ENCODE measurements at places on chromosomes 2 and 18.

- no peak for DNase-seq
These were observed 27.6 kb downstream of the ANKMY1 start for GRCh38 chr2:240530181-240530580.

DNA sequence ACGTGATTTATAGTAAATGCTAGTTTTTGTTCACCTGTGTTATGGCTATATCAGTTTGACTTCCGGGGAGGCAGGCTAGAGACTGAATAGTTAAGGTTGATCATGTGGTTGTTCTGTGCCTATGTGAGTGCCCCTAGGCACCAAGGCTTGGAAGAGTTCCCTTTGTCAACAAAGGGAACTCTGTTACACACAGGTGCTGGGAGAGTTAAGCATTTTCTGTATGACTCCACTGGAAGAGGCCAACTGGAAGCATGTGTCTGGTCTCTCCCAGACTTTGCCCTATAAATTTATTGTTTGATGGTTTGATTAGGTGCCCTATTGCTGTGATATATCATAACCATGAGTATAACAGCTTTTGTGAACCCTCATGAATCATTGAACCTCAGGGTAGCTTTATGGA lies 63.8 kb downstream of the ARL6IP6 start:
- DNase-seq, result no peak

DNA sequence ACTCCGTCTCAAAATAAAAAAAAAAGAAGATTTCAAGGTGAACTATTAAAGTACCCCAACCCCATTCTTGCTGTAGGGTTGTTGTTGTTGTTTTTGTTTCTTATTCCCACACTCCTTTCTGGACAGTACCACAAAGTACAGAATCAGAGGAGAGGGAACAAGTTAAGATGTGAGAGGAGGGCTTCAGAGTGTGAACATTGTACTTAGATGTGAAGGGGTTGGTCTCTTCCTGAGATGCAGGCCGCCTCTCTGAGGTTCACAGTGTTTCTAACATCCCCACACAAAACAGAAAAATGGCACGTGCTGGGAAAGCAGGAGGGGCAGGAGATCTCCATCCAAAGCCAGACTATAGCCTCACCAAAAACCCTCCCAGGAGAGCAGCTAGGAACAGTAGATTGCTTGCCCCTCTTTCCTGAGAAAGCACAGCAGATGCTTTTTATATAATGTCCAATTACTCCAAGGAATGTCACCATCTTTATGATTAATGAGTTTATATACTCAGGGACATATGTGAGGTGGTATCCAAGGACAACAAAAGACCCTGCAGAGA lies 22.6 kb downstream of the ADD2 start:
- DNase-seq, result no peak

DNA sequence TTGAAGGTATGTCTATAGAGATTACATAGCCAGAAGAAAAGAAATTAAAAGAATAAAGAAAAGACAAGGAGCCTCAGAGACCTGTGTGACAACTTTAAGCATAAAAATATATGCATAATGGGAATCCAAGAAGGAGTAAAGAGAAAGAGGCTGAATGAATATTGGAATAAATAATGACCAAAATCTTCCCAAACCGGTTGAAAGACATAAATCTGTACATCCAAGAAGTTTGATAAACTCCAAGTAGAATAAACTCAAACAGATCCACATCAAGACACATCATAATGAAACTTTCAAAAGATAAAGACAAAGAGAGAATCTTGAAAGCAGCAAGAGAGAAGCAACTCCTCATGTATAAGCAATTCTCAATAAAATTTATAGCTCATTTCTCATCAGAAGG lies 132.4 kb upstream of the ZNF516 start:
- DNase-seq, result no peak

DNA sequence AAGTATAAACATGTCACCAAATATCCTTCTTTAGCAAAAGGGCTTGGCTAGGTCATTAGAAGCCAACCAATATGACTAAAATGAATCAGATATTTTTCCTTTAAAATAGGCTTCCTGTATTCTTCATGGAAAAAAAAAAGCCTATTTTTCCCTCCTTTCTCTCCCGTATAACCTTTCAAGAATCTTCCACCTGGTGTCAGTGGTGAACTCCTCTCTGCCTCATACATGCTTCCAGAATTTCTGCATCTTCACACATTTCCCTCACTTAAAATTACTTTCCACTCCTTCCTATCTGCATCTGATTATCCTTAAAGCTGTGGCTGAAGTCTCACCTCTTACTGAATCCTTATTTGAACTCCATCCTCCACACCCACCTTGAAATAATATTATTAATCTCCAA lies 116.9 kb upstream of the FANCL start:
- no peak for DNase-seq

- peak; percentile 16 for DNase-seq
These were observed 79.4 kb upstream of the FAM136A start for GRCh38 chr2:70381235-70381634.

DNA sequence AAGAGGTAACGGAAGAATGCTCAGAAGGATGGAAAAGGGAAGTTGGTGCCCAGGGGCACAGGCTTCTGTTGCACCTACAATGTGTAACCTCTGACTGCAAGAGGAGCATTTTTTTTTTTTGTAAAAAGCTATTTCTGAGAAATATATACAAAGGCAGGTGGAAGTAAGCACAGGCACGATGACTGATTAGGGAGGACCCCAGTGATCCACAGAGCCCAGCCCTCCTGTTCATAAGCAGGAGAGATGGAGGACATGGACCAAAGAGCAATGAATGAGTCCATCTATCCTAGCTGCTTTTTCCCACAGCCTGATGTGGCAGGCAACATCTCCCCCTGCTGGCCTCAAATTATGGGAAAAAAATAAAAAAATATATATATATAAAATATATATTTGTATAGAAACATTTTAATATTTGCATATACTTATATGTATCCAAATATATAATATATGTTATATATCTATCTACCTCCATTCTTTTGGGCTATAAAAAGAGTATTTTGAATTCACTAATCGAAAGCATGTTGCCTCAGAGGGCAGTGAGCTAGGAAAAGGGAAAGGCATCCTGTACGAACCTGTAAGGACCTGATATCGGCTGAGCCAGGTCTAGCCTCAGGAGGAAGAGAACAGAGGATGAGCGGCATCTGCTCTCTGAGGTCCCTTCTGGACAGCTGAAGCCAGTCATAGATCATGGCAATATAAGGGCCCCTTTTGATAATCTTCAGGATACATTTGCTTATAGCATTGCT lies 166.0 kb upstream of the STK17B start:
- DNase-seq, result peak; percentile 59

DNA sequence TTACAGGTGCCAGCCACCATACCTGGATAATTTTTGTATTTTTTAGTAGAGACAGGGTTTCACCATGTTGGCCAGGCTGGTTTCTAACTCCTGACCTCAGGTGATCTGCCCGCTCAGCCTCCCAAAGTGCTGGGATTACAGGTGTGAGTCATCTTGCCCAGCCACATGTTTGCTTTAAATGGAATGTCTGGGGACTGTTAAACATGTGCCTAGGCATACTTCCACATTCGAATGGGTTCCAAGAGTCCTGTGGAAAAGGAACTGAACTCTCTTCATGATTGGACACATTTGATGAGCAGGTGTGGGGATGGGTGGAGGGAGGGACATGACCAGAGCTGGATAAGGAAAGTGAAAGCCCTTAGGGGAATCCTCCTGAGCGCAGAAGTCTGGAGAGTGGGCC lies 58.4 kb upstream of the GREB1L start:
- peak; percentile 14 for DNase-seq

DNA sequence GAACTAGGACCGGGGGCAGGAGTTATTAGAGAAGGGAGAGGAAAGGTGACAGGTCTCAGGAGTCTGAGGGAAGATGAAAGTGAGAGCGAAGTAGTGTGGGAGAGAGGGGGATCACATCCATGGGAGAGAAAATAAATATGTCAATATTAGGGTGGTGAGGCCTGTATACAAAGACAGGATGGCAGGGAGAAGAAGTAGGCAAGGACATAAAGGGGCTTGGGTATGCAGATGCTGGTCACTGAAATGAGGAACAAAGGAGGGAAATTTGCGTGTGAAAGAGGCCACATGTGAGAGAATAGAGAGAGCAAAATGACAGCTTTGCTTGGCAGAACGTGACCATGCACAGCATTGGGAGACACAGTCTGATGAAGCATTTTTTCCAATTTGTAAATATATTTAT lies 13.6 kb downstream of the METAP1D start:
- DNase-seq, result no peak

DNA sequence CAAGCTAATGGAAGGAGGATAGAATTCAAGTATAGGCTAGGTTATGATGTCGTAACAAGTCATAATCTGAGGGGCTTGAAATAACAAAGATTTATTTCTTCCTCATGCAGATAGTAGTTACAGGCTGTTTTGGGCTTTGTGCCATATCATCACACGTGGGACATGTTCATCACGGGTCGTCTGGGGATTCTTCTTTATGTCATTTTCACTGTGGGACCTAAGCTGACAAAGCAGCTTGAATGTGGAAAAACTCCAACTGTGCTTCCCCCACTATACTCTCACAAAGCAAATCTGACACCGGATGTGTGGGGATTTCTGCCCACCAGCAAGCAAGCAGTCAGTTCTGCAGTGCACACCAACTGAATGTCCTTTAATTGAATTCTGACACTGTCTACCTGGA lies 124.8 kb downstream of the LTBP1 start:
- DNase-seq, result no peak

DNA sequence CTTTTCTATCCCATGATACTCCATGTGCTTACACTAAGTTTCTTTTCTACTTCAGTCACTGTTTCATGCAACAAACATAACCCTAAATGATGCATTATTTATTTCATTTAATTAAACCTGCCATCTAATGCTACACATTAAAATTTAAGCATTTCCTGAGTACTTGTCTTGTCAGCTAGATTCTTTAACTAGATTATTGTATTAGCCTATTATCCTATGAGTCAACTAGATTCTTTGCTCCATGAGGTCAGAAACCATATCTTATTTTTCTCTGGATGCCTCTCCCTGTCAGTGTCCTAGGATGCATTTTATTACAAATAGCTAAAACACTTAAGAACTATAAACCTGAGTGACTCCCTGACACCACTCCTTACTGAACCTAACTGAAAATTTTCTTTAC lies 652.4 kb downstream of the SLC4A3 start:
- peak; percentile 86 for DNase-seq

GRCh38 chr2:43005975-43006833 lies 213.8 kb upstream of the HAAO start:
- DNase-seq, result no peak

DNA sequence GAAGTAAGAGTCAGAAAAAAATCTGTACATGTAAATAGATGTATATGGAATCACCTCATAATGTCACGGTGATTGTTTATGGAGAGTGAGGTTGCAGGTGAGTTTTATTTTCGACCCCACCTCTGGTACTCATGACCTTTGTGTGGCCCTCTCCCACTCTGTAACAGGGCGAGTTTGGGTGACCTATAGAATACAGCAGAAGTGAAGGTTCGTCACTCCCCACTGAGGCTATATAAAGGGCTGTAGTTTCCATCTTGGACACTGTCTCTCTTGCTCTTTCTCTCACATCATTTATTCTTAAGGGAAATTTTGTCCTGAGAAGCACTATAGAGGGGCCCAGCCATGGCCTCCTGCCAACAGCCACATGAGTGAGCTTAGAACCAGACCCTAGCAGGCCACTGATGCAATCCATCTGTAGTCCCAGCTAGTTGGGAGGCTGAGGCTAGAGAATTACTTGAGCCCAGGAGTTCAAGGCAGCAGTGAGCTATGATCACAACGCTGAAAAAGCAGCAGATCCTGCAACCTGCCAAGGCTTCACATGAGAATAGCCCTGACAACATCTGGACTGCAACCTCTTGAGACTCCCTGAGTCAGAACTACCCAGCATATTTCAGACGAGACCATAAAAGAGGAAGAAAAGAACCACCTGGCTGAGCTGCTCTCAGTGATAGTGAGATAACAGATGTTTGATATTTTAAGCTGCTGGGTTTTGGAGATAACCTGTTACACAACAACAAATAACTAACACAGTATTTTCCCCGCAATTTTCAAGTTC lies 74.3 kb upstream of the SLC1A4 start:
- no peak for DNase-seq
